NCI-H2171 (cell line): ENCODE measurements at places on chromosomes 11 and 22.

GRCh38 chr11:72425053-72425980 lies 9.0 kb downstream of the CLPB start:
- no peak for DNase-seq

DNA sequence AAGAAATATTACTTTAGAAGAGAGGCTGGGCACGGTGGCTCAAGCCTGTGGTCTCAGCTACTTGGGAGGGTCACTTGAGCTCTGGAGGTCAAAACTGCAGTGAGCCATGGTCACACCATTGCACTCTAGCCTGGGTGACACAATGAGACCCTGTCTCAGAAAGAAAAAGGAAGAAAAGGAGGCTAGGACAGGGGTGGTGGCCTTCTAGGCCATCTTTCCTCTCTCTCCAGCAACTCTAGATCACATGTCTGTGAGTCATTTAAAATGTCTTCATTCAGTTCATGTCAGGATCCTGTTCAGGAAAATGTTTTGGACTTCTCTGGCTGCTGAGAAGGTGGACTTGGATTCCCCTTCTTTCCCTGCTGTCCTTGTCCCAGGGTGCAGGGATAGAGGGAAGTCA lies 53.3 kb downstream of the PPFIA1 start:
- DNase-seq = no peak

DNA sequence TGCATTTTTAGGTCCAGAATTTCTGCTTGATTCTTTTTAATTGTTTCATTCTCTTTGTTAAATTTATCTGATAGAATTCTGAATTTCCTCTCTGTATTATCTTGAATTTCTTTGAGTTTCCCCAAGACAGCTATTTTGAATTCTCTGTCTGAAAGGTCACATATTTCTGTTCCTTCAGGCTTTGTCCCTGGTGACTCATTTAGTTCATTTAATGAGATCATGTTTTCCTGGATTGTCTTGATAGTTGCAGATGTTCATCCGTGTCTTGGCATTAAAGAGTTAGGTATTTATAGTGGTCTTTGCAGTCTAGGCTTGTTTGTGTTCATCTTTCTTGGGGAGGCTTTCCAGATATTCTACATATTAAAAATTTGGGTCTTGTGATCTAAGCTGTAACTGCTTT lies 694.8 kb upstream of the CCDC179 start:
- no peak for DNase-seq

- no peak for DNase-seq
Measured at GRCh38 chr11:119701591-119702549, 27.1 kb downstream of the NECTIN1 start.

GRCh38 chr11:13137844-13138301 lies 128.8 kb downstream of the RASSF10 start:
- DNase-seq = no peak

GRCh38 chr11:16738947-16739815 lies 734 bp downstream of the C11orf58 start:
- DNase-seq = no peak

DNA sequence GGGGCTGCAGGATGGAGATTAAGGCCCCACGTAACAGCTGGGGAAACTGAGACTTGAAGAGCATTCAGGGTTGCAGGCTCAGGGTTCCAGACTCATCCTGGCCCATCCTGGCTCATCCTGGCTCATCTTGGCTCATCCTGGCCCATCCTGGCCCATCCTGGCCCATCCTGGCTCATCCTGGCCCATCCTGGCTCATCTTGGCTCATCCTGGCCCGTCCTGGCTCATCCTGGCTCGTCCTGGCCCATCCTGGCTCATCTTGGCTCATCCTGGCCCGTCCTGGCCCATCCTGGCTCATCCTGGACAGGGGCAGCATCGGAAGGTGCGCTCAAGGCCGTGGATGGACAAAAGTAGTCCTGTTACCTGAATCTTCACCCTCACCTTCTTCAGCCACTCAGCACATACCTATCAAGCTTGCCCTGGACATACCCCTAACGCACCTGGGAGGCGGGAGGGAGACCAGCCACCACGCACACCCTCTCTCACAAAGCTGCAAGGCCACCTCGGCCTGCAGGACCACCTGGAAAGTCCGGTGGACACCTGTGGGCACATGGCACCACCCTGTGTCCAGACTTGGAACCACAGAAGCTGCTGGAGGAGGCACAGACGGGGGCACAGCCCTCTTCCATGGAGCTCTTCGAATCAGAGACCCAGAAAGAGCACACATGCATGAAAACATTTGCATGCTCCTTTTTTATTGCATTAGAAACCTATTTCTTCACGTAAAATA lies 20.3 kb upstream of the NLRP6 start:
- no peak for DNase-seq

GRCh38 chr11:78349624-78350023 lies 68.0 kb downstream of the GAB2 start:
- no peak for DNase-seq

DNA sequence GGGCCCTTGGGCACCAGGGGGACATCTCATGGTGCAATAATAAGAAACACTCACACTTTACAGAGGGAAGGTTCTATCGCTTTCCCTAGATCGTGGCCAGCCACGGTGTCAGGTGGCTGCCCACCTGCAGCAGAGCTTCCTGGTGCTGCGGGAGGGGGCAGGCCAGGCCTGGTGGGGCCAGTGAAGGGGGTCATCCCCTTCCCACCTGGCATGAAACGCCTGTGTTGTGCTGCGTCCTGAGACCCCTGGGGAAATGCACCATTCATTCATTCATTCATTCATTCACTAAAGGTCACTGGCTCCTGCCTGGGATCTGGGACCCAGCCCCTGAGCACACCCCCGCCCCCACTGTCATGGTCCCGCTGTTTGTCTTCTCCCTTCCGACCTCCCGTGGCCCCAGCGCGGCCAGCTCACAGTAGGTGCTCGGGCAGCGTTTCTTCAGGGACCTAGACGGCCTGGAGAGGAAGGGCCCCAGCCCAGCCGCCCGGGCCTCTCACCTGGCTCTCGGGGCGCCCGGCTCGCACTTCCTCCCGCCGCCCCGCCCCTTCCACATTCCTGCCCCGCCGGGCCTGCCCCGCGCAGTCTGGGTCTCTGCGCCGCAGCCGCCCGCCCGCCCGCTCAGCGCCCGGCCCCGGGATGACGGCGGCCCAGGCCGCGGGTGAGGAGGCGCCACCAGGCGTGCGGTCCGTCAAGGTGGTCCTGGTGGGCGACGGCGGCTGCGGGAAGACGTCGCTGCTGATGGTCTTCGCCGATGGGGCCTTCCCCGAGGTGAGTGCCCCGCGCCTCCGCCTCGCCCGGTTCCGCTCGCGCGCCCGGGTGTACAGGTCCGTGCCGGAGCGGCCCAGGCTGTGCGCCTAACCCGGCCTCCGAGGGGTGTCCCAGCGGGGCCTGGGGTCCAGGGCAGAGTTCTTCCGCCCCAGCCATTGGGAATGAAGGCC lies at the start of gene RHOD:
Gene RHOD (plus strand): TSS at position 581 of the 938 bp plus-strand sequence. CDS start 56 bp downstream, at position 637.
- no peak for DNase-seq

- DNase-seq = no peak
Measured at GRCh38 chr11:57408771-57409170, 18.1 kb downstream of the SLC43A3 start.

- no peak for DNase-seq
Measured at GRCh38 chr22:48841881-48842582, 985.6 kb downstream of the BRD1 start.

DNA sequence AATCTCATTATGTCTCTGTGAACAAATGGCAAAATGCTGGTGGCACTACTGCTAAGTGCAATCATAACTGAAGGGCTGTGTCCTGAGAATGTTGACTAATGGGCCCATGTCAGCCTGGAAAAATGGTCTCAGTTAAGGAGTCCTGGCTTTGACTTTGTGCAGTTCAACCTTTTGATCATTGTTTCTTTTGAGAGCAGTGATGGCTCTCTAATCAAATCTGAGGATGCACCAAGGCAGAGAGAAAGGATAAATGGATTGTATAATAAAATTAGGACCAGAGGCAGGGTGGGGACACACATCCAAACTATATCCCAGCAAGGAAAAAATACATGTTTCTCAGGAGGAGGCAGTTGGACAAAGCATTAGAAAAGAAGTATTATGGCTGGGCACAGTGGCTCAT lies 59.6 kb upstream of the SYN3 start:
- no peak for DNase-seq

- DNase-seq = no peak
Measured at GRCh38 chr11:31060880-31061279, 308.7 kb downstream of the DCDC1 start.

- no peak for DNase-seq
Measured at GRCh38 chr11:134764367-134764766, 352.3 kb upstream of the B3GAT1 start.

- no peak for DNase-seq
Measured at GRCh38 chr11:72637198-72637597, 37.0 kb downstream of the PDE2A start.

DNA sequence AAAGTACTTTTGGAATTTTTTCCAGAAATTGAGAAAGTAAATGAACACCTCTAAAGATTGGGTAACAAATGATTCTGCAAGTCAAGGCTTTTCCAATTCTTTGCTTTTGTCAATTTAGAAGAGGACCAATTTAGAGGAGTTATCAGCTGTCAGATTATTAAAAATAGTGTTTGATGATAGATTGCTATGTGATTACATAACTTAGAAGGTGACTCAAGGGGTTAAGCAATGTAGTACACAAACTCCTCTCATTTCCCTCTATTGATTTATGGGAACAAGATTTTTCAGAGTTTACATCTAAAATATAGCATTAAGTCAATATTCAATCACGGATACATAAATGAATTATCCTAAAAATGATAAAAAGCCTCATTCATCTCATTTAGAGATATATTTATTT lies 70.3 kb downstream of the INSC start:
- no peak for DNase-seq

- DNase-seq = no peak
Measured at GRCh38 chr11:67281552-67282150, 7.5 kb upstream of the ANKRD13D start.

- no peak for DNase-seq
Measured at GRCh38 chr11:134124660-134125451, 56.0 kb downstream of the JAM3 start.

DNA sequence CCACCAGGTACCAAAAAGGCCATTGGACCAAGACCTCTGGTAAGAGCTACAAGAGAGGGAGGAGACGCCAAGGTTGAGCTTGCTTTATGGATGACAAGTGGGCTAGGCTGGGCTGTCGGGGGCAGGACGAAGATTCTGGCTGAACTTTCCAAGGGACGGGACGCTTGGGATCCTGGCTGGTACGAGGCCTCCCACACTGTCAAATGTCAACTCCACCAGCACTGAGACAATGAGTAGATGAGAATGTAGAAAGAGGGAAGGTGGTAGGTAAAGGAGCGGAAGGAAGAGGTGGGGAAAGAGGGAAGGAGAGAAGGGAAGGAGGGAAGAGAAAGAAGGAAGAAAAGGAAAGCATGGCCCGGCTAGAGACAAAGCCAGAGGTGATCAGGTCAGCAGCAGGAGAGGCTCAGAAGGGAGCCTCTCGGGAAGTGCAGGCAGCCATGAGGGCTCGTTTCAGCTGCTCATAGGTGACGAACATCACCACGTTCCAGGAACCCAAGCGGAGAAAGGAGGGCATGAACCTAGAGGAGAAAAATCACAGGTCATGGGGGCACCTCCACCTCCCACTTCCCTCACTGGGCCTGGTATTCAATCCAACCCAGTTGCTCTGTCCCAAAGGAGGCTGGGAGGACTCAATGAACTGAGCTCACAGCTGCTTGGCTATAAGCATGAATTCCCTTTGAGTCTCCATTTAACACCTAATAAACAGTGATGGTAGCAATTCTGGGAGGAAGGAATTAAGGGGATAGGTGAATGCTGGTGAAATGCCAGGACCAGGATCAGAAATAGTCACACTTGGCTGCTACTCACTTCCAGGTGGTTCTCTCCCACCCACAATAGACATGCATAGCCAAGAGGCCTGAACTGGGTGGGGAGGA lies 7.8 kb downstream of the UCP2 start:
- no peak for DNase-seq

GRCh38 chr11:61815790-61816735 lies 740 bp downstream of the FADS1 start:
- peak; percentile 84 for DNase-seq

- DNase-seq = peak; percentile 92
Measured at GRCh38 chr22:45329530-45329936, 19.8 kb downstream of the FAM118A start.

- DNase-seq = no peak
Measured at GRCh38 chr11:121721961-121722360, 269.2 kb upstream of the SORL1-AS1 start.

DNA sequence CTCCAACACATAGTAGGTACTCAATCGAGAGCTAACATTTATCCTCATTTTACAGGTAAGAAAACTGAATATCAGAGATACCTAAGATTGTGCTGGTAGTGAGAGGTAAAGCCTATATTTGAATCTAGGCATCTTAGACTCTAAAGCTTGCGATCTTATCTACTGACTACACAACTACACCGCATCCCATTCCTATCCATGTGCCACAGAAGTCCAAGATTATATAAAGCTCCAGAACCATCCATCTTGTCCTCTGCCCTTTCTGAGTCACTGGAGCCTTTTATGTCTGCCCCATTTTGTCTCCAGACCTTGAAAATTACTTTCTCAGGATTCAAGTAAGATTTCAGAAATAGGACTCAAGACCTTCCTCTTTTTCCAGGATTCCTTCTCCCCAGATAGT lies 84.4 kb downstream of the OR5AK2 start:
- DNase-seq = no peak

DNA sequence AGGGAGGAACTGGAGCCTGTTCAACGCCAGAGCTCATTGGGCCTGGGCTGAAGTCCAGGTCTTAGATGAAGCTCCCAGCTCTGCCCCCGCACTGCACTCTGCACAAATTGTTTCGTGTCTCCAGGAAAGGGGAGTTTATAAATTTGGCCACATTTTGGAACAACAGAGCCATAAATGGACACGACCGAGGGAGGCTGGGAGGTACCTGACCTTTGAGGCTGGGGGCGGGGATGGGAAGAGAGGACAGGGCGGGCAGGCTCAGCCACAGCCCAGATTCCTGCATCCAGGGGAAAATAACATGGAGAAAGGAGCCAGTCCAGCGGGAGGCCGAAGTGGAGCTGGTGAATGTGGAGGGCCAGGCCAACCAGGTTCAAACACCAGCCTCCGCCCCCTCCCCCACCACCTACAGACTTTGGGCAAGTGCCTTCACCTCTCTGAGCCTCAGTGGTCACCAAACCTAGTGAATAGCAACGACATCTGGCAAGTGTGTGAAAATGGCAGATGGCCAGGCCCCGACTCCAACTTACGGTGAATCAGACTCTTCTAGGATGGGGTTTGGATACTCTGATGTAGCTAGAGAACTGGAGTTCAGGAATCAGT lies 36.8 kb upstream of the SMTN start:
- no peak for DNase-seq

DNA sequence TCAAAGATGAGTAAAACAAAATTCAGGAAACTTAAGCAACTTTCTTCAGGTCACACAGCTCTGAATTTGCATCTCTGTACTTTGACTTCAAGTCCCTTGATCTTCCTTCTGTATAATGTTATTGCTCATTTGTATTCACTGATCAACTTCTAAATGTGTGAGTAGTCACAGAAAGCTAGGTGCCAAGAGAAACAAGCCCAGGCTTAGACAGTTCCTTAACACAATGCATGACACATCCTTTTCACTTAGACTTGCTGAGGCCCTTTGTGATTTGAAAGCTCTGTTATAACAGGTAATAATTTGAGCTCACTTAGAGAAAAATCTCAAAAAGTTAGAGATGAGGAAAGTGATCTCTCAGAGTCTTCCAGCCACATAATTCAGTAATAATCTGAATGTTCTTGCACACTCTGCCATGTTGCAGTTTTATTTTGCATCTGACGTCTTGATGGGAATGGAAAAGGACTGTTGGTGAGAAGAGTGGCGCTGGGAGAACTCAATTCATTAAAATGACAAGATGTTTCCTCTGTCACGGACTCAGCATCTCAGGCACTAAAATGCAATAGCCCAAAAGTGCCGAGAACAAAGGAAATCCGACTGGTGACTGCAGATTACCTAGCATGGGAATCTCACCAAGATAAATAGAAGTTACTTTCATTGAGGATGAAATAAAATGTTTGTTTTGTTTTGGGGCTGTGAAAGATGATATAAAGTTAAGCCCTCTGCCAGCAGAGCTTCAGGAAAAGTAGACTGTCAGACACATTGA lies 665.3 kb downstream of the OPCML start:
- DNase-seq = no peak
